IMR-90 (cell line): ENCODE measurements at places on chromosomes 4 and X. TPM values are rescaled to one million over a fixed set of nuclear protein-coding genes. Genes with fewer than 3 reads are reported as not detected.

GRCh38 chrX:71222929-71223328, at the start of gene GJB1:
TSS of gene GJB1 (plus strand) at chrX:71223224. CDS start at chrX:71223708, 484 bp downstream.
- H3K27ac ChIP-seq, result no peak within 1 kb of the TSS
- no peaks in the 10 kb centered on the region for H3K4me1 ChIP-seq
- H3K27me3 ChIP-seq, result peaks cover 3% of the 10 kb centered on the region; the same call in 1 of the 2 replicates
- H3K36me3 ChIP-seq, result no peaks in the 10 kb centered on the region

- DNase-seq, result no peak
- no peak overlapping the region for H3K4me3 ChIP-seq
- no peaks in the 10 kb centered on the region for H3K36me3 ChIP-seq
- H3K27me3 ChIP-seq, result no peaks in the 10 kb centered on the region
- H3K4me1 ChIP-seq, result no peaks in the 10 kb centered on the region
These were observed 217.1 kb upstream of the LDB2 start for GRCh38 chr4:17115583-17115982.

DNA sequence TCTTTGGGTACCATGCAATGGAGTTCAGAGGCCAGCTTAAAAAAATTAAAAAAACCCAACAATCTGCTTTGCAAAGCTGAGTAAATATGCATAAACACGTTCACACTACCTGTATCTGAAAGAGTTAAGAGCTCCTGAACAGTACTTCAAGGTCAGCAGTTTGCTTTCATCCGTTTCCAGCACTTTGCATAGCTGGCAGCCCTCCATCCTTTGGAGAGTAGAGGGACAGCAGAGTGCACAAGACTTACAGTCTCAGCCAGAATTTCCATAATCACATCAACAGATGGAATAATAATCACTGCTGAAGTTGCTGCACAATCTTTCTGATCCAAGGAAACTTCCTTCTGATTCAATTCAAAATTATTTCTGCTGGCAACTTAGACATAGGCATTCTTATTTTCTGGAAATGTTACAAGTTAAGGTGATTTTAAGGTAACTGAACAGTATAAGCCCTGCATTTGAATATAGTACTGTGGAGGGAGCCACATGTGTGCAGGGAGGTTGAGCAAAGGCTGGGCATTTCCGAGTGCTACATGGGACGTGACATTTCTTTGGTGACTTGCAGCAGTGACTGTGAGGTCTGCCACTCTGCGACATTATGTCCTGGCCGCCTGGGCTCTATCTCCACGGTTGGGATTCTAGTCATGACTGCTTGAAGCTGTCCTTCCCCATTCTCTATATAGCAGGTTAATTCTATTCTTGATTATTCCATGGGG, 73.5 kb upstream of the EMCN start:
- H3K27ac ChIP-seq, result no peak overlapping the region
- H3K4me3 ChIP-seq, result no peak overlapping the region
- H3K4me1 ChIP-seq, result no peaks in the 10 kb centered on the region
- H3K36me3 ChIP-seq, result no peaks in the 10 kb centered on the region

GRCh38 chr4:39504538-39504937, 22.7 kb downstream of the UGDH start:
- H3K27ac ChIP-seq, result no peak overlapping the region
- peak; percentile 13 for DNase-seq
- no peak overlapping the region for H3K4me3 ChIP-seq
- no peaks in the 10 kb centered on the region for H3K27me3 ChIP-seq
- H3K4me1 ChIP-seq, result peaks cover 2% of the 10 kb centered on the region
- H3K36me3 ChIP-seq, result peaks cover 44% of the 10 kb centered on the region

- H3K36me3 ChIP-seq, result no peaks in the 10 kb centered on the region
- H3K4me3 ChIP-seq, result no peak overlapping the region
- H3K27me3 ChIP-seq, result peaks cover 3% of the 10 kb centered on the region
- H3K27ac ChIP-seq, result no peak overlapping the region
- no peak for DNase-seq
These were observed 40.8 kb upstream of the CHRDL1 start for GRCh38 chrX:110836451-110836850.

- peak overlapping the region; percentile 30 for H3K4me3 ChIP-seq
- peaks cover 5% of the 10 kb centered on the region; the same call in 1 of the 2 replicates for H3K27me3 ChIP-seq
- no peak overlapping the region for H3K27ac ChIP-seq
- peaks cover 8% of the 10 kb centered on the region for H3K4me1 ChIP-seq
- no peaks in the 10 kb centered on the region for H3K36me3 ChIP-seq
These were observed 13.7 kb downstream of the PPP2R3B start for GRCh38 chrX:372856-373640.

The TBX22 gene
- not detected in 2 replicates for total RNA-seq

The UVSSA gene
- total RNA-seq, result 1.4 TPM in 2 replicates

The NUDT10 gene
- total RNA-seq, result 0.90 and 1.1 TPM in 2 replicates

The USP27X gene
- total RNA-seq, result 3.6 and 6.3 TPM in 2 replicates

The HGFAC gene
- total RNA-seq, result not detected in 2 replicates

The JADE3 gene
- total RNA-seq, result 4.4 and 4.7 TPM in 2 replicates

The RGN gene
- under 0.01 and 0.18 TPM in 2 replicates for total RNA-seq
